ENCODE measurements at places on chromosomes 3 and 15.
A peak's percentile ranks its signal among the peaks of the same experiment; 100 is the strongest.

GRCh38 chr3:4440951-4441350, 26.1 kb downstream of the SUMF1 start:
- DNase-seq: no peak

DNA sequence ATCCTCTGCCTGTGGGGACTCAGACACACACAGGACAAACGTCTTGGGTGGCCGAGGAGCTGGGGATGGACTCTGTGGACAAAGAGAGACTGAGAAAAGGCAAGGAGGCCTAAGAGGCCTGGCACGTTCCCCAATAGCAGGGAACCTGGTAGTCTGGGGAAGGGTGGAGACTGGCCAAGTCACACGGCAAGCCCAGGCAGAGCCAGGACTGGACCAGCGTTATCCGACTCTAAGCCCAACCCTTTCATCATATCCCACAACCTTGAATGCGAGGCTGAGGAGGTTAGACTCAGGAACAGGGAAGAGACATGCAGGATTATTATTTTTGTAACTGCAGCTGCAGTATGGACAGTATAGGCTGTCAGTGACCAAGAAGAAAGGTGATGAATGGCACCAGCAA, 53.4 kb downstream of the SLC6A11 start:
- DNase-seq: no peak

DNA sequence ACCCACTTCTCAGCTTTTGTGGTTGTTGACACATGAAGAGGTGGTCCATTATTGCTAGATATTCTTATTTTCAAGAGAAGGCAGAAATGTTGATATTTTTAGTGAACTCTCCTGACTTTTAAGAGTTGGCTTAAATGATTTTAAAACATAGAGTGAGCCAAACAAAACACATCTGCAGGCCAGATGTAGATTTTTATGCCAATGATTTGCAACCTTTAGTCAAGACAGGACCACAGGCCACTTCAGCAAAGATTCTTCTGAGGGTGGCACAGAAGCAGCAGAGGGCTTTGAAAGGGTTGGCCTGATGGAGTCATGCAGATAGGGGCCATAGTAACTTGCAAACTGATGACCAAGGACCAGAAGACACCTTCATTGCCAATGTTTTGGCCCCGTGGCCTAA, 276.5 kb upstream of the P2RY1 start:
- no peak for DNase-seq

DNA sequence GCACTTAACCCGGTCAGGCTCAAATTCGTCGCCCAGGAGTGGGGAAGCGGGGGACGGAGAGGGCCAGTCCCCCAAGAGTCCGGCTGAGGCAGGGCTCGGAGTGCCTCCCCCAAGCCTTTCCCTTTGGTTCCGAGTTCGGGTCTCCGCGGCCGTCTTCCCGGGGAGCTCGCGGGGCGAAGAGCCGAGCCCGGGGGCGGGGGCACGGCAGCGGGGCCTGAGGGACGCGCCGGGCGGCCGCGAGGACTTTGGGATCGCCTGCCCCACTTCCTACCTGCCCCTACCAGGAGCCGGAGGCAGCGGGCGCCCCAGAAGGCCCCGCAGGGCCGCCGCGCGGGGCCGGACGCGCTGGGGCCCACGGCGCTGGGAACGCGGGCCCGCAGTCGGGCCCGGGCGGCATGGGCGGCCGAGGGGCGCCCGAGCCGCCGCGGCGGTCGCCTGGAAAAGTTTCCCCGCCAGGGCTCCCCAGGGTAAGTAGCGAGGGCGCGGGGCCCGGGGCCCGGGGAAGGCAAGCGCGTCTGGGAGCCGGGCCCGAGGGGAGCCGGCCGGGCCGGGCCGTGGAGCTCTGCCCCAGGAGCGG, 2.8 kb downstream of the FURIN start:
- DNase-seq: peak; percentile 78

- no peak for DNase-seq
Observed at GRCh38 chr3:181457756-181458155, 254.0 kb upstream of the SOX2 start.

Data from heart left ventricle (tissue), 16 donors.